ENCODE measurements at places on chromosomes 6 and 20. TPM values are rescaled to one million over a fixed set of nuclear protein-coding genes. Genes with fewer than 3 reads are reported as not detected.
A peak's percentile ranks its signal among the peaks of the same experiment; 100 is the strongest.

AGER gene
- 23.5 TPM for total RNA-seq

ACTR5 gene
- 11.1 TPM for total RNA-seq

RNF8 gene
- total RNA-seq, result 5.9 TPM

DNA sequence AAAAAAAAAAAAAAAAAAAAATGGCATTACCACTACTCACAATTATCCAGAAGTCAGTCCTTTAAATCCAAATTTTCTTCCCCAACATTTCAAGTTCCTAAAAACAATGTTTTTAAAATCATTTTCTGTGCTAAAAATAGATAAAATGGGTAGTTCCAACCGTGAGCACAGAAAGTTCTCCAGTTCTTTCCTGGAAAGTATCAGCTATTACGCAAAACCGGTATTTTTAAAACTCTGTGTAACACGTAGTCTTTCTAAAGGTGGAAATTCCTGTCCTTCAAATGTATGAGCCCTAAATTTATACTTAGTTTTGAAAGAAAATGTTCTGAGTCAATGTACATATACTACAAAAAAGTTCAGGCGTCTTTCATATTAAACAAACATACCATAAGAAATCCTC lies 83.5 kb upstream of the SCAF8 start:
- no peak for DNase-seq

DNA sequence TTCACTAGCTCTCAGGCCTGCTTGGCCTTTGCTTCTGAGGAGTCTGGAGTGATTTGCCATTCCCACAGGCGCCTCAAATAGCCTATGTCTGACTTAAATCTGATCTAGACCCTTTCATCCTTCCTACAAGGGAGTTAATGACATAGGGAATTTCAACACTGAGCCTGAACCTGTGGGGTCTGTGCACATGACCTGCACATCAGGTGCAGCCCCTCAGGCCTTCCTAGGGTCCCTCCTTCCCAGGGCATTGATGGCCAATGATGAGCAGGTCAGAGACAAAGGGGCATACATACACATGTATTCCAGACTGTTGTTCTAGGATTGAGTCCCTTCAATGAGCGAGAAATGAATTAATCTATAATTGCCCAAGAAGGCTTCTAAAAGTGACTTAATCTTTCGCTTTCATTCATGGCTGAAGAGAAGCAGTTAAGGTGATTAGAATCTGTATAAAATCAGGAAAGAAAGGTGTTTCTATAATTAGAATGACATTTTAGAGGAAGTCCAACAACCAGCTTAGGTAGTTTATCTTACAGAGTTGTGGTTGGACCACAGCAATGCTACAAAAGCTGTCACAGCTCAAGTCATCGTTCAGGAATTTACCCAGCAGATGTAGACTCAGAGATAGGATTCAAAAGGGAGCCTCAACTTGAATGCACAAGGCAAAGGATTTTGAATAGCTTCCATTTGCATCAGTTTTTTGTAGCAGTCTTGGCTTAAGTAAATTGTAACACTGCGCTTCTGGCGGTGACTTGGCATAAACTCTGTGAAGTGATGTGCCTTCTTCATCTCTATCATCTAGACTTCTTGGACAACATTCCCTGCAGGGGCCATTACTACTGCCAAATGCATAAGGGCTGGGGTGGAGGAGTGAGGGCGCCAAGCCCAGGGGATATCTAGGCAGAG lies 27.0 kb upstream of the TBC1D7 start:
- peak; percentile 73 for DNase-seq

DNA sequence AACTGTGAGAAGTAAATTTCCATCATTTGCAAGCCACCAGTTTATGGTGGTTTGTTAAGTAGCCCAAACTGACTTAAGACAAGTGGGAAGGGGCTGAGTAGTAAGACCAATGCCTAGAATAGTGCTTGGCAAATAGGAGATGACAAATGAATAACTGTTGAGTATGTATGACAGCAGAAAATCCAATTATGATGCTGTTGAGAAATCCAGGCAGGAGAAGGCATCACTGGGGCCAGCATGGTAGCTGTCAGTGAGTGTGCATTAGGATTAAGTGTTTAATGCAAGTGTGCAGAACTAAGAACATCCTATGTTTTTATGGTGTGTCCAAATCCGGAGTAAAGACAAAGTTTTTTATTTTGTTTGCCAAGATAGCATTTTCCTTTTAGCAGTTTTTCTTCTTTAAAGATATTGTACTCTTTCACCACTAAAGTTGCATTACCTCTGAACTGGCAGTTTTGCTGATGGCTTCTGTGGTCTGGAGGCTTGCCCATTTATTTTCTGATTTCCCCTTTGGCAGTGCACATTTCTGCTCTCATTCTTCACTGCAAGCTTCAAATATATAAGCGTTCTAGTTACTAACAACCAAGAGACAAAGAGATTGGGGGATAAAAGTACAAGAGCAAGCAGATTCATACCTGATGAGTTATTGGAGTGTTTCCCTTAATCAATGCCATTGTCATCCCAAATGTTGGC lies 289.7 kb downstream of the KCNQ5 start:
- DNase-seq, result no peak

GRCh38 chr20:12207875-12208274 lies 290.2 kb downstream of the BTBD3 start:
- DNase-seq, result no peak

DNA sequence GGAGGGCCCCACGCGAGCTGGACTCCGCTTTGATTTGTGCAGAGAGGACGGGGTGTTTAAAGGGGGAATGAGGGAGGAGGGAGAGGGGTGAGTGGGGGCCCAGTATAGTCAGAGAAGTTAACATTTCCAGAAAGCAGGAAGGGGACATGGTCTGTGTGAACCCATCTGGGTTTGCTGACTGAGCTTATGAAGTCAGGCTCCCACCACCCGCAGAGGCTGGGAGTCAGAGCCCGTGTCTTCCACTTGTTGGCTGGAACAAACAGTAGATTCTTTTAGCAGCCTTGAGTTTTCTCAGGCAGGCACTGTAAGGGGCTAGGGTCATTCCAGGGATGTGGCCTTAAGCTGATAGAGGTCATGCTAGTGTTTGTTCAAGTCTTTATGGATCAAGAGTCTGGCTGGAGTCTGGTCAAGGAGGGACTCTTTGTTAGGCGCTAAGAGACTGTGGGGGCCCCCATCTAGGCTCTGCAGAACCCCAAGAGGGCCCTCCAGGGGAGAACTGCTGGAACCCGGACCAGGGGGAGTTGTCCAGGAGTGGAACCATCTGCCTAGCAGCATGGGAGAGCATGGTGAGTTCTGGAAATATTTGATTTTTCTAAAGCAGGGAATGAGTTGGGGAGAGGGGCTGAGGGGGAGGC lies 31.1 kb upstream of the FOXQ1 start:
- no peak for DNase-seq
